ENCODE measurements at places on chromosomes 12 and 14. TPM values are rescaled to one million over a fixed set of nuclear protein-coding genes. Genes with fewer than 3 reads are reported as not detected.

The GALNT16 gene
- total RNA-seq = 58.5 TPM

The CFAP73 gene
- total RNA-seq = 0.84 TPM

The CLEC4C gene
- not detected for total RNA-seq

The EGLN3 gene
- total RNA-seq = 45.4 TPM

The FAIM2 gene
- total RNA-seq = 748 TPM

The RFX4 gene
- 21.5 TPM for total RNA-seq

The CHGA gene
- total RNA-seq = 381 TPM

The CRIP1 gene
- total RNA-seq = 16.0 TPM

The ARHGEF25 gene
- 83.3 TPM for total RNA-seq

The SRRM4 gene
- total RNA-seq = 56.7 TPM

The CATSPERB gene
- total RNA-seq = 0.74 TPM

The SIRT4 gene
- 5.0 TPM for total RNA-seq

The CAPZA3 gene
- not detected for total RNA-seq

The ATF7IP gene
- 61.3 TPM for total RNA-seq

The NEUROD4 gene
- total RNA-seq = not detected

The TMEM117 gene
- 16.3 TPM for total RNA-seq

The FAR2 gene
- total RNA-seq = 50.5 TPM

The SLC8A3 gene
- 24.6 TPM for total RNA-seq

Data from dorsolateral prefrontal cortex (tissue), 122 donors.